Activated T-helper 1 cell treated with anti-CD3 and anti-CD28 coated beads, Interleukin-12 subunit alpha, Interleukin-12 subunit beta, Interleukin-2, Interleukin-4 antibody, amounts not matched to agents 30 ng/mL and 10 ng/mL and 1 ng/mL, durations not matched to agents 14 hours and 24 hours and 36 hours (primary cell): ENCODE measurements at places on chromosomes 4 and X. TPM values are rescaled to one million over a fixed set of nuclear protein-coding genes. Genes with fewer than 3 reads are reported as not detected.

DNA sequence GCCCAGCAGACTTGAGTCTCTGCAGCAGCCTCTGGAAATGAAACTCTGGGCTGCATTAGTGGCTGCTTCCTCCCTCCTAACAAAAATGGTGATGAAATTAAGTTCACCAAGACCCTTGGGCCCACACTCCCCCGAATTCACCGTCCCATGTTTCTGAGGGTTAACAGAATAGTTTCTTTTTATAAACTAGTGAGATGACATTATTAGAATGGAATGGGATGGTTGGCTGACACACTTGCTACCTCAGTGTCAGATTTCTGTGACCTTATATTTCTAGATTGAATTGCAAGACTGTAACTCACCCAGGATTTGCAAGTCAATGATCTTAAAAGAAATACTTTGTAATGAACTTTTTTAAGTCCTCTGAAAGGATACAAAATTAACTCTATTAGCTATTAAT lies 127.1 kb downstream of the SHROOM3 start:
- DNase-seq = no peak
- H3K36me3 ChIP-seq = no peaks in the 10 kb centered on the region
- H3K4me1 ChIP-seq = peaks cover 12% of the 10 kb centered on the region
- peaks cover 7% of the 10 kb centered on the region for H3K27me3 ChIP-seq
- no peak overlapping the region for H3K27ac ChIP-seq

DNA sequence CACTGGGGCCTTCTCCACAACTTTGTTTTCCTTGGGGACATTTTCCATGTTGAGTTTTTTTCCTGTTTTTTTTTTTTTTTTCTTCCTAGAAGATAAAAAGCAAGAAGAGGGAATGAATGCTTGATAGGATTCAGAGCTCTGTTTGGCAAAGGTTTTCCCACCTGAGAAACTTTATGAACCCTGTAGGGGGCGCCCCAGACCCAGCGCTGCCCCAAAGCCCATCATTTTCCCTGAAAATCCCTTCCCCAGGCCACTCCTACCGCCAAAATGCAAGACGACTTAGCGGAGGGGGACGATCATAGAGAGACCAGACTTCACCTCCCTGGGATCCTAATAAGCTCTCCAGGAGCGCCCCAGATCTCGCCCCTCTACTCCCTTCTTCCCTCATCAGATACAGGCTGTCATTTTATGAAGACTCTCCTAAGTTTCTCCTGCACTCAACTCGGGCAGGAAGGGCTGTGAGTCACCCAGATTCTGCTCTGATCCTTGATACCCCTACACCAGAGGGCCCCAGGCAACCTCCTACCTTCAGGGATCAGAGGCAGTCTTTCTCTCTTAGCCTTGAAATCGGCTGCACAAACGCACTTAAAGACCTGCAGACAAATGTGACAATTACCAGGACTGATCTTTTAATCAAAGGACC lies 1.4 kb downstream of the BEX5 start:
- H3K4me3 ChIP-seq = peak overlapping the region; percentile 93
- peaks cover 24% of the 10 kb centered on the region for H3K4me1 ChIP-seq
- no peak overlapping the region for H3K27ac ChIP-seq
- DNase-seq = no peak
- no peaks in the 10 kb centered on the region for H3K36me3 ChIP-seq

GRCh38 chrX:22739276-22739675 lies 260.5 kb upstream of the DDX53 start:
- H3K4me3 ChIP-seq = no peak overlapping the region
- H3K36me3 ChIP-seq = no peaks in the 10 kb centered on the region
- H3K27me3 ChIP-seq = no peaks in the 10 kb centered on the region
- H3K27ac ChIP-seq = no peak overlapping the region
- H3K4me1 ChIP-seq = no peaks in the 10 kb centered on the region
- no peak for DNase-seq

The PPP1R2C gene
- total RNA-seq = not detected in 2 replicates

GRCh38 chrX:3420316-3420715 lies 73.9 kb upstream of the MXRA5 start:
- H3K36me3 ChIP-seq = no peaks in the 10 kb centered on the region
- DNase-seq = no peak
- H3K4me3 ChIP-seq = no peak overlapping the region
- no peak overlapping the region for H3K27ac ChIP-seq
- no peaks in the 10 kb centered on the region for H3K27me3 ChIP-seq

The SYNPO2 gene
- total RNA-seq = 0.12 and 0.26 TPM in 2 replicates
